Fibroblast of skin of left quadriceps (primary cell): ENCODE measurements at places on chromosomes 7 and 10.

GRCh38 chr7:155277385-155277994 is 20.2 kb upstream of the INSIG1 start:
- no peak for DNase-seq

- no peak for DNase-seq
These were observed 2.1 kb upstream of the LRMDA start for GRCh38 chr10:75429159-75429827.

GRCh38 chr10:24502801-24503460 is 220.8 kb downstream of the ARHGAP21 start:
- DNase-seq, result no peak

DNA sequence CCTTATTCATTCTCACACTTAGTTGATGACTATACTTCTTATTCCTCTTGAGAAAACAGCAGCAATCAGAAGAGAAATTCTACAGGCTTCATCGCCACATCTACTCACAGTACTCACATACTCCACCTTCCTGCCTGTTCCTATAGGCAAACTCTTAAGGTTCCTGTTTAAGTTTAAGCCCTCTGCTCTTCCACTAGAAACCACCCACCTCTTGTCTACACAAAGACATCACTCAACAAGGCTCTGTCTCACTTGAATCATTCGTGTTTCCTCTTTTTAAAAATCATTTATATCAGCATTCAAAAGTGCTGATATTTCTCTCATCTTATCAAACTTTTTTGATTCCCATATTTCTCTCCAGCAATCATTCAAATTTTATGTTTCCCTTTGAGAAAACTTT is 85.5 kb upstream of the ADO start:
- DNase-seq, result no peak

DNA sequence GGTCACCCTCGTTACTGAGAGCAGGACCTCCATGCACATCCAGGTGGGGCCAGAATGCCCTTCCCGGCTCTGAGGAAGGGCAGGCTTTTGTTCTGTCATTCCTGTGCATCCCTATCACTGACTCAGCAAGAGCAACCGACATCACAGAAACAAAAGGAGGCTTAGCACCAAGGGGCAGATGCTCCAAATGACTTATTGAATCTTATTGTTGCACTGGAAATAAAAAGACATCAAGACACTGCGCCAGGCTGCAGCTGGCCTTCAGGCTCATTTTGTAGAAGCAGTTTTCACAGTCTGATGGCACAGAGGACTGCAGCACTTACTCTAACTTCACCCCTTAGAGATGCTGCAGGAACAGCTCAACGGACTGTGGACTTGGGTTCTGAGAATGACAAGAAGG is 126.4 kb downstream of the PAXIP1 start:
- DNase-seq, result no peak

DNA sequence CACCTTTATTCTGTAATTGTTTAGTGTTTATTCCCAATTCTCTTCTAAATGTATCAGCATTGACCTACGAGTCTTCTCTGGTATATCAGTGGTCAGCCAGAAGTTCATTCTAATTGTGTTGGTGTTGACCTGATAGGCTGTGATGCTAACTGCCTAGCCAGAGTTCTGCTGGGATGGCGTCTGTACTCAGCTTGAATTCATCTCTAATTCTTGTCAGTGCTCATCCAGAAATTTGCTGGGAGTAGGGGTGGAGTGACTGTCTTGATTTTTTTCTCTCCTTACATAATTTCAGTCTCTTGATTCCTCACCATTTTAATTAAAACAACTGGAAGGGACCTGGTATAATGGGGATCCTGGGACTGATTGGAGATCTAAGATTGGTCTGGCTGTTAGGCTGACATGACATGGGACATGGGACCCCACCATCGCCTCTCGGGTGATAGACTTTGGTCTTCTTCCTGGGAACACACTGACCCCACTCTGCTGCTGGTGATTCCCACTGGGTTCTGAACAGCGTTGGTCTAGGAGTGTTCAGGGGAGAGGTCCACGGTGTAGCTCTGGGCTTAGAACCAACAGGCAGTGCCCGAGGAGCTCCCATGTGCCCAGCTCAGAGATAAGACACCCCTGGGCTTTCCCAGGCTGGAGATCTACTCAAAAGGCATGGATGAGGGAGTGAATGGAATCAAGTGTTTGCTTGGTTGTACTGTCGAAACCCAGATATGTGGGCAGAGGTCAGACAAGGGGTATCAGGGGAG is 3.8 kb downstream of the NEURL1 start:
- DNase-seq, result no peak

GRCh38 chr7:87318741-87319140 is 26.7 kb upstream of the CROT start:
- DNase-seq, result no peak

DNA sequence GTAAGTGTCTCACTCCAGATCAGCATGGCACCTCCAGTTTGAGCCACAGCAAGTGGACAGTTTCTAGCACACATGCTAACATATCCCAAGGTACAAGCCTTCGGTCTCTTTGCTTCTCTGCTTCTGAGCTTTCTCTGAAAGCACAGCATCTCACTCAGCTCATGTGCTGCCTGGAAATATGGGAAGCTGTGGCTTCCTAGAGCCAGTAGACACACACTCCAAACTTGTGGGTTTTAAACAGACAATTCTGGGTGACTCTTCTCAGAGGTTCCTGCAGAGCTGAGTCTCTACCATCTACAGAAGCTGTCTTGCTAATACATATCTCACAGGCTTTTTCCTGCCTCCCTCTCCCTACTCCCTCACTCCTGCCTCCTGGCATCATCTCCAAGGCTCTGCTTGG is 23.9 kb upstream of the TMEM273 start:
- no peak for DNase-seq

GRCh38 chr7:45682836-45683555 is 108.8 kb downstream of the ADCY1 start:
- no peak for DNase-seq
